ENCODE measurements at places on chromosomes 16 and 17.

DNA sequence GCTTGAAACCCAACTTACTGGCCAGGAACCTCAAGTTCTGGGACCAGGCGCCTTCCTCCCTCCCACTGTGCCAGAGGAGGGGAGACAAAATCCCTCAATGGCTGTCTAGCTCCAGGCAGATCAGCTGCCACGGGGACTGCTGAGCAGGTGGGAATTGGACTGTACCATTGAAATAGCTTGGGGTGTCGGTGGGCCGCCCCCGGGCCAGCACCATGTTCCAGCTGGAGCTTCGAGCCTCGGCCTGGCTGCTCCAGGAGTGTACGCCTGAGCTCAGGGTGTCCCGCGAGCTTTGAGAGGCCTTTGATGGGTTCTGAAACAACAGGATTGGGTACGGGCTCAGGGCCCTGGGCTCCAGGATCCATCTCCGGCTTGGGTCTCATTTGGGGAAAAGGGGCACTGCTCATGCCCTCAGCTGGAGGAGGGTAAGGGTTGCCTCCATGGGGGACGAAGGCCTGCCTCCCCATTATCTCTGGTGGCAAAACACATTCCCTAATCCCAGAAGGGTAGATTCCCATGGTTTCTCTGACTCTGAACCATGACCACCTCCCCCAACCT, 4.6 kb upstream of the SPATA32 start:
- DNase-seq = no peak

GRCh38 chr17:60091109-60091508, 12.4 kb upstream of the HEATR6 start:
- DNase-seq = no peak

DNA sequence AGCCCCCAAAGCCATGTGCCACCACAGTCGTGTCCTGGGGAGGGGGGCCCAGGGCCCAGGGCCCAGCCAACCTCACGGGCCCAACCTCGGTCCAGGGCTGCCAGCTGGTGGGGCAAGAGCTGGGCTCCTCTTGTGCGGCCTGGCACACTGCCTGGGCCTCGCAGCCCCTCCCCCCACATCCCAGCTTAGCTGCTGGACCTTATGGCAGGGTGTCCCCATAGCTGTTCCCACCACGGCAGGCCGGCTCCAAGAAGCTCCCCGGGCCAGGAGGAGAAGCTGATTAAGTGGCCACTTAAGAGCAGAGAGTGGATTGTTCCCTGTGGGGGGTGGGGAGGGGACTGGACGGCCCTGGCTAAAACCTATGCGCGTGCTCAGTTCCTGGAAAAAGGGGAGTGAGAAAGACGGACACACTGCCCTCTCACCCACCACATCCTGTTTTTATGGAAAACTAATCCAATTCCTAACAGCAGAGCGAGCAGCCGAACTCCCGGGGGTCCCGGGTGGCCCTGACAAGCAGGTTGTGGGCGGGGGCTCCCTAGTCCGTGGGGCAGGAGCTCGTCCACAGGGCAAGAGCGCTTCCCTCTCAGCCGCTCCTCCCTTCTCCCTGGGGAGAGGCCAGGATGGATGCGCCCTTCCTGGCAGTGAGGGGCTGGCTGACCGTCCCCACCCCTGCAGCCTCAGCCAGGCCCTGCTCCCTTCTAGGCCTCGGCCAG, 16.8 kb downstream of the PIEZO1 start:
- peak; percentile 78 for DNase-seq

DNA sequence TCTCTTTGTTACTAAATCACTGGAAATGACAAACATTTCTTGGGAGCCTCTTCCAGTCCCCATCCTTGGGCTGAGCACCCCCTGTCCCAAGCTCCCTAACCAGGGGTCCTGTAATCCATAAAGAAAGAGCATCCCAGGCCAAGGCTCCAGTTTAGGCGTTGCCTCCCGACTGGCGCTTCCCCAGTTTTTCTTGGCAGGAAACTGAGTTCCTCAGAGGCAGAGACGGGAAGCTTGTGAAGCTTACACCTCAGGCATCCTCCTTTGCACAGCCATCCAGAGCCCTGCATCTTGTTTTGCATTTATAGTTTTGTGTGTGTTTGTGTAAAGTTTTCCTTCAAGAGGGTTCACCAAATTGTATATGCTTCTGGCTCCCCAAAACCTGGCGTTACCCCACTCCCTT, 7.1 kb downstream of the COPZ2 start:
- DNase-seq = no peak

GRCh38 chr17:13403982-13404946, 197.5 kb downstream of the HS3ST3A1 start:
- DNase-seq = no peak

GRCh38 chr17:67217446-67217845, 27.6 kb downstream of the HELZ start:
- no peak for DNase-seq
